ENCODE measurements at places on chromosomes 1 and 21.
A peak's percentile ranks its signal among the peaks of the same experiment; 100 is the strongest.

- DNase-seq = peak; percentile 60
Observed at GRCh38 chr1:15848143-15848928, 829 bp downstream of the SPEN start.

- no peak for DNase-seq
Observed at GRCh38 chr1:229181419-229181818, 89.5 kb upstream of the RAB4A start.

DNA sequence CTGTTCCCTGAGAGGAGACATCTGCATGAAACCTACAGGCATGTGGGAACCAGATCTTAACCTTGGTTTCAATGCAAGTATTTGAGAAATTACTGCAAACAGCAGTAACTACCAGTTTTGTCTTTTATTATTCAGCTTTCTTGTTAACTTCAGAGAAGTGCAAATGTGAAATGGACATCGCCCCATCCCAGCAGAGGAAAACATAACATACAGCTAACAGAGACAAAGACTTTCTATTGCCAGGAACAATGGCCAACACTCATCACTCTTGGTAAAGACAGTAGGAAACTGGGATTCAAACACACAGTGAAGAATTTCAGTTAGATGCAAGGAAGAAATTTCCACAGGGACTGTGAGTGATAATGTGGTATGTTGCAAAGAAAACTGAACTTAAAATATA lies 115.1 kb downstream of the SLC30A10 start:
- no peak for DNase-seq

DNA sequence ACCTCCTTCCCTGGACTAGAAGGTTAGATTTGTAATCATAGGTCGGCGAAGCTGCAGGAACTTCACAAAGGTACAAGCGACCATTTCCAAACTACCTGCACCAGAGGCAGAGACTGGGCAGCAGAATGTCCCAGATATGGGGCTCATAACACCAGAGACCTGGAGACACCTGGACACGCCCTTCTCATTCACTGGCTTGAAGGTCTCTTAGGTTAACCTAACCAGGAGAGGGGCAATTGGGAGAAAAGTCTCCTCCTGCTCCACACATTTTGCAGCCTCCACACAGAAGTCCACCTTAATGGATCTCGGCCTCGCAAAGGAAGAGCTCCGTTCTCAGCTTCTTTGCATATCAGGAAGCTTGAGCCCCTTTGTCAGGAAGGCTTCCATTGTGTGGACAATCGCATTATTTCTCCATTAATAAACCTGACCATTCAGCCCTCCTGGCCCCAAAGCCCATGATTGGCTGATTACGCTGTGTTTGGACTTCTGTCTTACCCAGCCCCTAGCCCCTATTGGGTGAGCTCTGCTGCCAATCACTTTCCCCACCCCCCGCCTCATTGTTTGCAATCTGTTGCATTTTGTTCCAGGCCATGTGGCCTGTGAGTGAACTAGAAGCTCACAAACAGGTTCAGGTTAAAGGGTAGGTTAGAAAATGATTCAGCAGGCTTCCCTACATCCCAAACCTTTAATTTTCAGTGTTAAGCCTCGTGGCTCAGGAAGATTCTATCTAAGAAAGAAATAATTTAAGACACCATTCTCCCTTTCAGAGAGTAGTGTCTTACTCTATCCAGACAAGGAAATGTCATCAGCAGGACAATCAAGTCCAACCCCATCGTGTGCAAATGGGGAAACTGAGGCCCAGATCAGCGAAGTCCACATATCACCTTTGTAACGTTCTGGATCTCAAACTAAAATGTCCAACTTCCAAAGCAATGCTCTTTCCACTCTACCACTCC lies 2.8 kb downstream of the MYCL start:
- DNase-seq = no peak

GRCh38 chr1:11314959-11315358 lies 42.0 kb downstream of the UBIAD1 start:
- no peak for DNase-seq

GRCh38 chr1:199979071-199979470 lies 48.4 kb upstream of the NR5A2 start:
- no peak for DNase-seq

GRCh38 chr21:31576428-31576827 lies 83.1 kb upstream of the SOD1 start:
- DNase-seq = no peak

- peak; percentile 22 for DNase-seq
Observed at GRCh38 chr1:15944308-15945010, 31.4 kb downstream of the ZBTB17 start.

GRCh38 chr1:154416471-154417337 lies 11.6 kb downstream of the IL6R start:
- DNase-seq = no peak

GRCh38 chr1:158901623-158902022 lies 29.7 kb upstream of the PYHIN1 start:
- no peak for DNase-seq
